Sigmoid colon (tissue), 7 donors: ENCODE measurements at places on chromosomes 7 and 10. TPM values are rescaled to one million over a fixed set of nuclear protein-coding genes. Genes with fewer than 3 reads are reported as not detected.

The AKR1C1 gene
- 22.5 TPM for polyA plus RNA-seq

The GDI2 gene
- polyA plus RNA-seq: 238 TPM

The LIPM gene
- not detected for polyA plus RNA-seq

The TDRD1 gene
- polyA plus RNA-seq: not detected

The OR2A5 gene
- not detected for polyA plus RNA-seq

The TNRC18 gene
- polyA plus RNA-seq: 12.6 TPM

The PILRA gene
- 6.9 TPM for polyA plus RNA-seq

The LIPK gene
- polyA plus RNA-seq: not detected

The CYP3A7 gene
- not detected for polyA plus RNA-seq

The ANXA8 gene
- 0.60 TPM for polyA plus RNA-seq

The ADARB2 gene
- not detected for polyA plus RNA-seq

The ACSL5 gene
- 35.4 TPM for polyA plus RNA-seq

The PLEKHS1 gene
- polyA plus RNA-seq: 1.4 TPM

The SPACDR gene
- polyA plus RNA-seq: not detected

The GRB10 gene
- polyA plus RNA-seq: 2.1 TPM

The RFC2 gene
- 22.2 TPM for polyA plus RNA-seq

The ZNF239 gene
- 2.9 TPM for polyA plus RNA-seq

The PNLIP gene
- polyA plus RNA-seq: 4.2 TPM

The SEC31B gene
- 0.92 TPM for polyA plus RNA-seq

The IRF5 gene
- 4.6 TPM for polyA plus RNA-seq

The TMEM213 gene
- not detected for polyA plus RNA-seq

The PLXDC2 gene
- polyA plus RNA-seq: 5.1 TPM

The RGS10 gene
- polyA plus RNA-seq: 64.3 TPM

The KLHDC10 gene
- 7.8 TPM for polyA plus RNA-seq

The TMEM196 gene
- not detected for polyA plus RNA-seq

The DENND2A gene
- polyA plus RNA-seq: 22.2 TPM

The ATOH7 gene
- 0.60 TPM for polyA plus RNA-seq

The SFRP5 gene
- 0.46 TPM for polyA plus RNA-seq
